ENCODE measurements at places on chromosomes 7 and 10.
A peak's percentile ranks its signal among the peaks of the same experiment; 100 is the strongest.

DNA sequence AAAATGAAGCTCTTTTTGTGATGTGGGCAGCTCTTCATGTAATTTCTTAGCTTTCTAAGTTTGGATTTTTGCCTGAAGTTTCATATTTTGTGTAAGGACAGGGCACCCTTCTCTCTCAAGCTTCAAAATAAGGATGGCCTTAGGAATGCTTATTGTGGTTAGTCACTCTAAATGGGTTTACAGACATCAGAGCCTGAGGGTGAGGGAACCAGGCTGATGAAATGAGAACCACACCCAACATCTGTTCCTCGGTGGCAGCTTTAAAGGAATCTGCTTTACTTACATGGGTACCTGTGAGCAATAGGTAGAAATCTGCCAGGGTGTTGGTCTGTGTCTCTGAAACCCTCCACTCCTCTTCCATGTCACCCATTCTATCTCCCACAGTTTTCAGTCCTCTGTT lies 174.3 kb downstream of the EMX2 start:
- DNase-seq, result no peak

GRCh38 chr10:21396889-21397288 lies 128.6 kb downstream of the SKIDA1 start:
- no peak for DNase-seq

DNA sequence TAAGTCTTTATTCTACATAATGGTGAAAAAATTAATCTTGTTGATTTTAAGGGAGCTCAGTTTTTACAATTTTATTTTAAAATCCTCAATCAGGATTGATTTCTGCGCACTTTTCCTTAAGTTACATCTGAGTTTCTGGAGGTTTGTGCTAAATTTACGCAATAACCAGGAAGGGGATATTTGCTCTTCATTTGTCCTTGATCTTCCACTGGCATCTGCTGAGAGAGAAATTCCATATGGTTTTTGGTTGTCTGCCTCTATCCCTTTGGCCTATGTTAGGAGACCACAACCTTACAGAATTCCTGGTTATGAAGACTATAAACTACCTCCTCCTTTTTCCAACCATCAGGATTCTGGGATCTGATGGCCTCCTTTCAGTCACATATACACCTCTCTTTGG lies 20.1 kb upstream of the CDK6 start:
- no peak for DNase-seq

GRCh38 chr10:32955790-32956189 lies 2.2 kb downstream of the ITGB1 start:
- no peak for DNase-seq

DNA sequence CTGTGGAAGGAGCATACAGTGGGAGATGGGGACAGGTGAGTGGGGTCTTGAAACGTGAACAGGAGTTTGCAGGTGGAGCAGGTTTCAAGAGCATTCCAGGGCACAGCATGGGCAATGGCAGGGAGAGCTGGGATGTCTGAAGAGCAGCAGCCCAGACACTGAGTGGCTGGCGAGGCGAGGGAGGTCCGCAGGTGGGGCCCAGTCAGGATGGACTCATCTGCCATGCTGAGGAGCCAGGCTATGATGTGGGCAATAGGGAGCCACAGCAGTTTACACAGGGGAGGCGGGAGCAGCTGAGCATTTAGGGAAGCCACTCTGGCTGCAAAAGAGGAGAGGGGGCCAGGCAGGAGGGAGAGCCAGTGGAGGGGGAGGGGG lies 138.7 kb downstream of the FAM53B start:
- no peak for DNase-seq

DNA sequence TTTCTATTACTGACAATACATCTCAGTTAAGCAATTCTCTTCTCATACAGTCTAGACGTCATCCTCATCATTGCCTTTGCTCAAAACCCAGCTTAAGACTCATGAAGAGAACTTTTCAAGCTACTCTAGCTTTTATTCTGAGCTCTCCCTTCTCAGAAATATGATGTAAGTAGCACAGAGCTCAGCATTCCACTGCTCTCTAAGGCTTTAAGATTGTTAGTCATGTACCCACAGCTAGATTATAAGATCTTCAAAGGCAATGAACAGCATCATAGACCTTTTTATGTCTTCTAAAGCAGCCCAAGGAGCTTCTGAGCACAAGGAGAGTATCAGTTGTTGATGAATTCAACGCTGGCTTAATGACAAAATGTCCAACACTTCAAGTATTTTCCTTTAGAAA lies 119.3 kb downstream of the NRP1 start:
- DNase-seq, result no peak

- no peak for DNase-seq
These were observed 69.5 kb upstream of the VOPP1 start for GRCh38 chr7:55641811-55642210.

- DNase-seq, result no peak
These were observed 135.4 kb upstream of the PCBD1 start for GRCh38 chr10:71023704-71024283.

- DNase-seq, result no peak
These were observed 161.6 kb downstream of the NRCAM start for GRCh38 chr7:108294595-108294994.

GRCh38 chr7:116780521-116780920 lies 81.9 kb upstream of the CAPZA2 start:
- no peak for DNase-seq

GRCh38 chr10:110649347-110650264 lies 5.5 kb downstream of the RBM20 start:
- DNase-seq, result no peak

DNA sequence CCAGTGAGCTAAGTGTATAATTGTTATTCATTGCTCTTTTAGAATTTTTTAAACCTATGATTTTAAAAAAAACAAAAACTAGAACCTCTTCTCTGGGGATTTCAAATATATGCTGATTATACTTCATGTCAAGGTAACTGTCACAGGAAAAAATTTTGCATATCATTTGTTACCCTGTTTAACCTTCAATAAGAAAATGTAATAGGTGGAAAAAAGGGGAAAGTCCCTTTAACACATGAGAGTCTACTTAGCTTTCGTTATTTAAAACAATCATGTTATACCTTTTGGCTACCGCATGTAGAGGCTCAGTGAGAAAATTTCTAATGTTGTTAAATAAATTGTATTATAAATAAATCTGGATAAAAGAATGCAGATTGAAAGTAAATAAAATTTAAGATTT lies 190.1 kb upstream of the AKR1E2 start:
- DNase-seq, result no peak

DNA sequence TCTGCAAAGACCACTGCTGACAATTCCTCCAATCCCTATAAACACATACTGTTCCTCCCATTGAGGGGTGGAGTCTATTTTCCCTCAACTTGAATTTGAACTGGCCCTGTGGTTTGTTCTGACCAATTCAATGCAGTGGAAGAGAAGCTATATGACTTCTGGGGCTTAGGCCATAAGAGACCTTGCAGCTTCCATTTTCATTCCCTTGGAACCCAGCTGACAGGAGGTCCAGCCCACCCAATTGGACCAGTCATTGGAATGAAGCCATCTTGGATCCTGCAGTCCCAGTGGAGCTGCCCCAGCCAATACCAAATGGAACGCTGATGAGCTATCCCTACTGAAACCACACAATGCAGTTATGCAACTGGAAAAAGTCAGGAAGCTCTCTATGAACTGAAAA lies 8.9 kb upstream of the TMED4 start:
- DNase-seq, result no peak

DNA sequence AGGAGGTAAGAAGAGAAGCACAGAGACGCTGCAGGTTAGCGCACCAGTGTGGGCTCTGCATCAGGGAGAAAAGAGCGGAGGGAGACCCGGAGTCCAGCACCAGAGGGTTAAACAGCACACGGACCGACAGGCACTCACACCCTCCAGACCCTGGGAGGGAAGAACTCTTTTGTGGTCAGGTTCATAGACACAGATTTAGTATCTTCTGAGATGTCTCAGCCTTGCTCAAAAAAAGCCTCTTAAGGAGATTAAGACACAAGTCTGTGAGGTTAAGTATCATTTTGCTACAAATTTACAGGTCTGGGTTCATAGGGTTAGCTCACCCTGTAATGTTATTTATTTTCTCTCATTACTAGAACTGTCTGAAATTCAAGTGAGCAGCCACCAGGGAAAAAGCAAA lies 16.8 kb upstream of the NDST2 start:
- DNase-seq, result no peak

DNA sequence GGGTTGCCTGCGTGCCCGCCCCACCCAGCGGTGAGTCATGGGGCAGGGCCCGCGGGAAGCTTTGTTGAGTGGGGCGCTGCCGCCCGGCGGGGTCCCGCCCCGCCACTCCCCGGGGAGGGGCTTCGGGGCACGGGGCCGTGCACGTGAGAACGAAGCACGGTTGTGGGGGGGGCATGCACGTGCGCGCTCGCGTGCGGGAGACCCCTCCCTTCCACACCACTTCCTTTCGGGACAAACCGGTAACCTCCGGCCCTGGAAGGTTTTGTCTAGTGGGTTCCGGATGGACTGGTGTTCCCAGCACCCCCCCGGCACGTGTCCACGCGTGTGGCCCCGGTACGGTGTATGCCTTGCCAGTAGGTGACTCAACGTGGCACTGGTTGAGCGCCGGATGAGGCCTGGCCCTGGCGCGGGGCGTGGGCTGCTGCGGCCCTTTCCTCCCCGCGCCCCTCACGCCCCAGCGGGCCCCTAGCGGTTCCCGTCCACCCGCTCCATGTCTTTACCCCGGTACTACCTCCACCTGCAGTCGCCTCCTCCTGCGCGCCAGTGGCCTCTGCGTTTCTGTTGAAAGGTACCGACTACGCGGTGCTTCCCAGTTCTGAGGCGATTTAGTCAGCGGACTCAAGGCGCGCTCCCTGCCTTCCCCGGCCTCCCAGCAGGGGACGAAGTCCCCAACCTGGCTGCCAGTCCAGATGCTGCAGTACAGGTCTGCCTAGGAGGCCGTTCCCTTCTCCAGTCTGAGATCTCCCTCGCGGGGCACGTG lies 3.1 kb downstream of the ADIRF start:
- DNase-seq, result peak; percentile 85

DNA sequence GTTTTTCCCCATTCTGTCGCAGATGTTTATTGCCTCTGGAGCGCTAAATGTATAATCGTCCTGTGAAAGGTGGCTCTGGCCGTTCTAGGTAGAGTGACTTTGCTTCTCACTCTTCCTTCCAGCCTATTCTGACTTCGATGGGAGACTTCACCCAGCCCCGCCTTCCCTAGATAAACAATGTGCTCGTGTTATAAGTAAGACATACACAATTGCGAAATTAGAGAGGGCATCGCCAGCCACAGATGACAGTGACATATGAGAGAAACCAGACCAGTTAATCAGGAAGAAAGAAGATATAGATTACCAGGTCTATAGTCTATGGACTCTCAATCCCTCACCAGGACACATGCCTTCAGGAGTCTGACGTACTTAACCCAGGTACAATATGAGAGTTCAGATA lies 1050.5 kb upstream of the AUTS2 start:
- no peak for DNase-seq

- DNase-seq, result no peak
These were observed 217.1 kb upstream of the HGF start for GRCh38 chr7:81986723-81987470.

DNA sequence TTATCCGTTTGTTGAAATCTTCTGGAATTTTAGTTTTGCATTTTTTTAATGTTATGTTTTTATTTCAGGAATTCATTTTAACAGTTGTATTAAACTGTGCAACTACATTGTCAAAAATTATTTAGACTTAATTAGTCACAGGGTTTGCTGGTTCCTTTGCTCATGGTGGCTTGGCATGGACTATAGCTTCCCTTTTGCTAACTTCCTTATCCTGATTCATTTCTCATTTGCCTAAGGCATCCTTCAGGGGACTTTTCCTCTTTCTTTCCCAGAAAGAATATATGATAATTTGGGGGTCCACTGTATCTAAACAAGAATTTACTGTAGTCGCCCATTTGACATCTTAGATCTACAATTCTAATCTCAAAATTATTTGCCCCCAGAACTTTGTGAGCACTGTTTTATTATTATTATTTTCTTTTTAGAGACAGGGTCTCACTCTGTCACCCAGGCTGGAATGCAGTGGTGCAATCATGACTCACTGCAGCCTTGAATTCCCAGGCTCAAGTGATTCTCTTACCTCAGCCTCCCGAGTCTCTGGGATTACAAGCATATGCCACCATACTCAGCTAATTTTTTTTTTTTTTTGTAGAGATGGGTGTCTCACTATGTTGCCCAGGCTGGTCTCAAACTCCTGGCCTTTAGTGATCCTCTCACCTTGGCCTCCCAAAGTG lies 13.9 kb downstream of the FIGNL1 start:
- DNase-seq, result peak; percentile 76

DNA sequence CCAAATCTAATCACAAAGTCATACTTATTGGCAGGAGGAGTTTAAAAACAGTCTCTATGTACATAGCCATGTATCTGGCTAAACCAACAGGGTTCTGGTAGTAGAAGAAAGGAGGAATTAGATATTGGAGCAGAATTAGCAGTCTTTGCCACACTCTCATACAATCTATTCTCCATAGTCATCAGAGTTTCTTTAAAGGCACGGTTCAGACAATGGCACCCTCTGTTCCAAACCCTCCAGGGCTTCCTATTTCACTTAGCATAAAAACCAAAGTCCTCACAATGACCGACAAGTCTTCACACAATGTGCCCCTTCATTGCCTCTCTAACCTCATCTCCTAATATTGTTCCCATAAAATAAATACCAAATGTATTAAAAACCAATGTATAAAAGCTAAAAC lies 12.7 kb downstream of the ZNF438 start:
- DNase-seq, result no peak

DNA sequence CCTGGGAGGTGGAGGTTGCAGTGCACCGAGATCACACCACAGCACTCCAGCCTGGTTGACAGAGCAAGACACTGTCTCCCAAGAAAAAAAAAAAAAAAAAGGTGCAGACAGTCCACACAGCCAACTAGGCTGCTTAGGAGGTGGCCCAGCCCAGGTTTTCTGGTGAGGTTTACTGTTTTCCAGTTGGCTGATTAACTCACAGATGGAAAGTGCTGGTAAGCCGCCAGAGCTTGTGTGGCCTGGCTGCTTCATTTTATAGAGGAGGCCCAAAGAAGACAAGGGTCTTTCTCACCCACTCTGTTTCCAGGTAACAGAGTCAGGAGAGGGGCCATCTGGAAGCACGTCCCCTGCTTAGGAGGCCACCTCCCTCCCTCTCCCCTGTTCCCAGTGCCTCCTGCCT lies 6.2 kb downstream of the RHBDD2 start:
- DNase-seq, result no peak

DNA sequence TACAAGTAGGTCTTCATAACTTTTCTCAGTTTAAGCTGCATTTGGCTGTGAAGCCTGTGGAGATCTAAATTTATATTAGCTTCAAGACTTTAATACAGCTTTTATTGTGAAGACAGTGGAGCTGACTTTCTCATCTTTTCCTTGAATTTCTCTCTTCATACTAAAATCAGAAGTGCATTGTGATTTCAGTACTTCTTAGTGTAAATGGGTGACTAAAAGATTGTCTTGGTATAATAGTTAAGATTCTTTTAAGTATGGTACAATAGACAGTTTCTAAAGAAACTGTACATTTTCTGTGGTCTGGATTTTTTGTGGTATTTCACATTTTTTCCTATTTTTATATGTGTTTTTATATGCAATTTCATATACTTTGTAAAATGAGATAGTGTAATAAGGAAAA lies 21.0 kb upstream of the DDX21 start:
- no peak for DNase-seq

Measured in inflammatory macrophage treated with lipopolysaccharide for 1 hour (primary cell).